Left cardiac atrium (tissue), 4 donors: ENCODE measurements at places on chromosomes 3 and 15. TPM values are rescaled to one million over a fixed set of nuclear protein-coding genes. Genes with fewer than 3 reads are reported as not detected.

DNA sequence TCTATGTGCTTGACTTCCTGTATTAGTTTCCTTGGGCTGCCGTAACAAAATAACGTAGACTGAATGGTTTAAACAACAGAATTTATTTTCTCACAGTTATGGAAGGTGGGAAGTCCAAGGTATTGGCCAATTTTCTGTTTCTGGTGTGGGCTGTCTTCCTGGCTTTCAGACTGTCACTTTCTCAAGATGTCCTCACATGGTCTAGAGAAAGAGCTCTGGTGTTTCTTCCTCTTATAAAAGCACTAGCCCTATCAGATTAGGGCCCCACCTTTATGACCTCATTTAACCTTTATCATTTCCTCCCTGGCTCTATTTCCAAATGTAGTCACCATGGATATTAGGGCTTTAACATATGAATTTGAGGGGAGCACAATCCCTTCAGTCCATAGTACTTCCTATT, 54.6 kb downstream of the SPRED1 start:
- DNase-seq, result no peak

DNA sequence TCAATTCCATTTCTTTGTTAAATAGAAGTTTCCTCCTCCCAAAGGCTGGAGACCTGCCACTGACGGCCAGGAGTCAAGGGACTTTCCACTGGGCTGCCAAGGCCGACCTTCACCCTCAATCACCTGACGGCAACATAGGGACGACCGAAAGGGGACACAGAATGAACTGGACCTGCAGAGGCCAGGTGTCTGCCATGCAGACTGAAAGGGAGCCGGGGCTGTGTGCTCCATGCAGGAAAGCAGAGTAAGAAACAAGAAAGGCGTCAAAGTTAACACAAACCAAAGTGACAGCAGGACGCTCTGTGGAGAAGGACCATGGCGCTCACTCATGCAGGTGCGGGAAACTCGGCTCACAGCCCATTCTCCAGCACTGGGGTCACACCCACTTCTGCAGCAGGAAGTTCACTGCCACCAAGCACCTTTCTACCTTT, 26.1 kb downstream of the ZXDC start:
- DNase-seq, result no peak

MESP1 gene
- total RNA-seq, result 10.5 TPM

SIDT1 gene
- total RNA-seq, result 0.79 TPM

GCSAM gene
- 0.35 TPM for total RNA-seq

GRCh38 chr3:24933401-24933800, 438.8 kb upstream of the THRB start:
- DNase-seq, result no peak

LRRIQ4 gene
- total RNA-seq, result not detected

DNA sequence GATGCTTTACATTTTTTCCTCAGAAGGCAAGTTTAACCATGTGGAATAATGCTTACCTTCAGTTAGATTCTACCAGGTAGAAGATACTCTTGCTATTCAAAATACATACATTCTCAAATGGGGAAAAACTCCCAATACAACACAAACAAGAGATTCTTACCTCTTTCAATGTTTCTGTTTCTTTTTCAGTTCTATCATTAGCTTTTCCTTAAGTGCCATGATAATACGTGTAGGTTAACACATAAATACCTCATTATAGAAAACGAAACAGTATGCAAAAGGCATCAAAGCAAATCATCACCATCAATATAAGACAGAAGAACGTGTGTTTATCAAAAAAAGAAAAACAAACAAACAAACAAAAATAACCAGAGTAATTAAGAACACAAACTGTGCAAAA, 300.7 kb upstream of the ROBO1 start:
- DNase-seq, result no peak

- DNase-seq, result no peak
Observed at GRCh38 chr3:175957427-175957826, 1098.3 kb downstream of the NAALADL2 start.

CHRNB4 gene
- 0.13 TPM for total RNA-seq

CCDC191 gene
- total RNA-seq, result 1.3 TPM

DNA sequence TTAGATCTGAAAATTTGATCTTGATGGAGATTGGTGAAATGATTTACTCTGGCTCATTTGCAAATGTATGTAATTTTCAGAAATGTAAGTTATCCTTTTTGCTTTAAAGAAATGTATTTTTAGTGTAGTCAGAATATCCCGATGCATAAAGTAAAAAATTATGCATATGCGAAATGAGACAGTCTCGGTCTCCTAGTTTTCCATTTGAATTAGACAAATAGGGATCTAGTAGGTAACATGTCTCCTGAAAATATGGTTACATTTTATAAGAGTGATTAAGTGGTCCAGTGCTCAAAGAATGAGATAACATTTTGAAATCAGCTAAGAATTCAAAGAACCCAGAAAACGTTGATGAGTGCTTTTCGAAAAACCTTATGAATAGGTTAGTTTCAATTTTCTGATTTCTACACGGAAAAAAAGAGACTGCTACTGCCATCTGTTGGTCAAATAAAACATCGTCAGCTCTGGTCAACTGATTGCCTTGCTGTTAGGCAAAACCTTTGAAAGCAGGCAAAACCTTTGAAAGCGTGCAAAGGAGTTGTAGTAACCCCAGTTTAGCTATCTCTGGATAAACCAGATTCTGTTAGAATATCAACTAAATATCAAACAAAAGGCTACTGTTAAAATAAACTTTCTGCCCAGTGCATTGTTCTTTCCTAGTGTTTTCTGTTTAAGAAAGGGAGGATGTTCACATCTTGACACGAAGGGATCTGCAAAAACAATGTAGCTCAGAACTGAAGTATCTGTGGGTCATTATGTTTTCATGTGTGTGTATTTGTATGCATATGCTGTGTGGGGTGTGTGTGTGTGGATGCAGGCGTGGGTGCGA, 59.3 kb upstream of the CHMP2B start:
- no peak for DNase-seq

ZNF710 gene
- total RNA-seq, result 6.7 TPM

FGF12 gene
- total RNA-seq, result 245 TPM

DNA sequence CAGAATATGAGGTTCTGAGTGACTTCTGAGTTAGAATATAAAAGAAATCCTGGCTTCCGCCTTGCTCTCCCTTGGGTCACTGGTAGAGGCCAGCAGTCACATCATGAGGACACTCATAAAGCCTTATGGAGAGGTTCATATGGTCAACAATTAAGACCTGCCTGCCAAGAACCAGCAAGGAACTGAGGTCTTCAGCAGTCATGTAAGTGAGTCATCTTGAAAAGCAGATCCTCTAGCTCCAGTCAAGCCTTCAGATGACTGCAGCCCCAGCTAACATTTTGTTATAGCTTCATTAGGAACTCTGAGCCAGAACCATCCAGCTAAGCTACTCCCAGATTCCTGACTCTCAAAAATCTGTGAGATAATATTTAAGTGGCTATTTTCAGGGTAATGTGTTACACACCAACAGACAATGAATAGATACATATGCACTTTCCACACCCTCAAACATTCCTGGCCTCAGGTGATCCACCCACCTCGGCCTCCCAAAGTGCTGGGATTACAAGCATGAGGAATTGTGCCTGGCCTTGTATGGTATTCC, 447.2 kb downstream of the SHQ1 start:
- no peak for DNase-seq

GPR27 gene
- total RNA-seq, result 2.3 TPM

KLHL6 gene
- total RNA-seq, result 1.7 TPM
